GM12891 (cell line): ENCODE measurements at places on chromosomes 11 and 22.
A peak's percentile ranks its signal among the peaks of the same experiment; 100 is the strongest.

DNA sequence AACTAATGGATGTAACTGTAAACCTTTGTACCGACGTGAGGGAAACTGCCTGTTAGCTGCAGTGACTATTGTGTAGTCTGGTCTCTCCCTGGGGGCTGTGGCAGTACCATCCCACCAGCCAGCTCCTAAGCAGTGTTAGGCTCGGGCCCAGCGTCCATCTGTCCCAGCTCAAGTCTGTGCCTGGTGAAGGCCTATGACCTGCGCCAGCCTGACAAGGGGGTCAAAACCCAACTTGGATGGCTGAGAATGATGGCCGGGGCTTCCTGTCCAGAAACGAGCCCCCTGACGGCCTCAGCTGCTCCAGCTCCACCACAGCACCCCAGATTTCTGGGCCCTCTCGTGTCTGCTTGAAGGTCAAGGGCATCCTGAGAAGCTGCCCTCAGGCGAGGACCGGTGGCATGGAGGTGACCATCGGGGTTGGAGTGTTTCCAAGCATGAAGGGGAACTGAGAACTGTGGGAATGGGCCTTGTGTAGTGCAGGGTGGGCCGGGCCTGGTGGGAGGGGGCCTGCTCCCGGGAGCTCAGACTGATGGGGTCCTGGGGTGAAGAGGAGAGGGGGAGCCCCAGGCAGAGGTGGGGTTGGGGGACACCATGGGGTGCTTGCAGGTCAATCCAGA lies 14.3 kb upstream of the SPI1 start:
- DNase-seq = no peak

- peak; percentile 37 for DNase-seq
Observed at GRCh38 chr11:118820412-118821357, 29.7 kb upstream of the DDX6 start.

- no peak for DNase-seq
Observed at GRCh38 chr11:48034926-48035871, 54.8 kb downstream of the PTPRJ start.

GRCh38 chr22:37926771-37927636 lies 20.9 kb downstream of the MICALL1 start:
- DNase-seq = no peak

- DNase-seq = no peak
Observed at GRCh38 chr11:8826901-8827560, 84.0 kb upstream of the AKIP1 start.

- no peak for DNase-seq
Observed at GRCh38 chr11:35168671-35169070, 29.7 kb downstream of the CD44 start.

DNA sequence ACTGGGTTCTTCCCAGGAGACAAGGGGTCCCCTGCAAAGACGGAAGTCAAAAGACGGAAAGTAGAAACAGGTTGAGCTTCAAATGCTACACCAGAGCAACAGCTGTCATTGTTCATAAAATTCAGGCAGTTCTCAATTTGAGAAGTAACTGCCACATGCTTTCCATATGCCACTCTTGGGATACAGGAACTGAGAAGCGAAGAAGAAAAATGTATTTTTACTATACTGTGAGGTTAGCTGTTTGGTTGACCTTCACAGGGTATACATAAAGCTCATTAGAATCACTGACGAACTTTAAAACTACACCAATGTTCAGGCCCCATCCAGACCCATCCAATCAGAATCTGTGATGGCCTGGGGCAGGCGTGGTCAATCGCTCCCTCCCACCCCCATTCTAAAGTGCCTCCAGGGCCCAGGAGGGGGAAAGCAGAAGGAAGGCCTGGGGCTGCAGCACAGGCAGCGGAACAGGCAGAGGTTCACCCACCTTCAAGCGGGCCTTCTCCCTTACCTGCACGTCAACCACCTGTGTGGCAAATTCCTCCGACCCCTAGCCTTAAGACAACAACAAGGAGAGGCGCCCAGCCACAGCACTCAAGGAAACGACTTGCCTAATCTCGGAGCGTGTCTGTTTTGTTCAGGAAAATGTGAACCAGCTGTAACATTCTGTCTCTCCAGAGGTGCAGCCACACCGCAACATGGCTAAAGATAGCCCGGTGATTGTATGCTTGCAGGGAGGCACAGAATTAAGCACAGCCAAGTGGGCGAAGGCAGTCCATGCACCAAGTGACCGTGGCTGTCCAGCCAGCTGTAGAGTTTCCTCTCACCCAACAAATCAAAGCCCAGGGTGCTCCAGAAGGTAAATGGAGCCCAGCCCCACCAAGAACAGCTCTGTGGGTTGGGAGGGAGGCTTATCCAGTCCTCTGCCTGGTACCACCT lies 82.6 kb downstream of the MICAL3 start:
- DNase-seq = no peak

GRCh38 chr11:60699936-60700335 lies 524 bp downstream of the MS4A8 start:
- DNase-seq = no peak

DNA sequence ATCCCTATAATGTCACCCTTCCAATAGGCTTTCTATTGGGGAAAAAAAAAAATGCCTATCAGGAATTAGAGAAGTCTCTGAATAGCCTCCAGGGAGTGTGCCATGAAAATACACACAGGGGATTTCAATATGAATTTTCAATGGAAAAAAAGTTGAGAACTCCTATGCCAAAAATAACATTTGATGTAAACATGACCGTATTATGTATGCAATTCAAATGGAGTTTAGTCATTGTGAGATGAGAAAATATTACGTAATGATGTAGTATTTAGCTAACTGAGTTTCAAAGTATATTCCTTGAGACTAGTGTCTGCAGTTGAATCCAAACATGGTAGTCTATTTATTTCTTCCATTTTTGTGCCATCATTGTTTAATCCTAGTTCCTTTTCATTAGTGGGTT lies 182.3 kb downstream of the BLID start:
- DNase-seq = no peak

DNA sequence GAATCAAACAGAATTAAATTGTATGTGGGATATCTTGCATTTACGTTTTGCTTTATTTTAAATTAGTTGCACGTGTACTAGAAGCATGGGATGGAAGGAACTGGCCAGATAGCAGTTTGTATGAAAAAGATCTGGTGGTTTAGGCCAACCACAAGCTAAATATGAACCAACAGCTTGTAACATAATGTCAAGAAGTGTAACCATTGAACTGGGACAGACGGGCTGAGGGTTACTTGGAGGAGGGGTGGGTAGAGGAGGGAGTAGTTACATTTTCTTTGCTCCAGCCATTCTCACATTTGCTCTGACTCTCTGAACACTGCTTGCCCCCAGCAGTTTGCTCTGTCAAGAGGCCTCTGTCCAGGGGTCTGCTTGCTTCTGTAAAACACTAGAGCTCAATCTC lies 31.7 kb upstream of the CXCR5 start:
- peak; percentile 48 for DNase-seq

DNA sequence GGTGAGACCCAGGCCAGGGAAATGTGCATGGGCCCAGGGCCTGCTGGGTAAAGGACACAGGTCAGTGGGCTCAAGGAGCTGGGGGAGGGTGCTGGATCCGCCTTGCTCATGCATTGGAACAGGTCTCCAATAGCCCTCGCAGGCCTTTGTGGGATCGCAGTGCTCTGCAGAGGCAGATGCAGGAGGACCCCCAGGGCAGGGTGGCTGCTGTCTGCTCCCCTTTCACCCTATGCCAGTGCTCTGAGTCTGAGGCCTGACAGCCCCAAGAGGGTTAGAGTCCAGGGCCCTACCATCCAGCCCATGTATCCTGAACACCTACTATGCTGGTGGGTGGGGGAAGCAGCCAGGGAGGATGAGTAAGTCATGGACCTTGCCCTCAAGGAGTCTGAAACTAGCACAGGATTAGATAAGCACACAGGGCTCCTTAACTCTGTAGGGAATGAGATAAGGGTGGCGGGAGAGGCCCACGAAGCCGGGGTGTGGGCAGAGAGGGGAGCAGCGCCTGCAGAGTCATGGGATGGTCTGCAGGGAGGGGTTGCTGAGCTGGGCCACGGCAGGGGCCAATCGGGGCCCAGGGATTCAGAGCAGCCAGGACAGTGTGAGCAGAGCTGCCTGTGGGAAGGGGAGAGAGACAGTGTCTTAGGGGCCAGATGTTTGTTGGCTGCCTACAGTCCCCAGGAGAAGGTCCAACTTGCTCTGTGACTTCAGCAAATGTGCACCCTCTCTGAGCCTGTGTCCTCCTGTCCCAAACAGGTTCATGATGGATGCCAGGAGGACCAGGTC lies 10.5 kb upstream of the EHD1 start:
- no peak for DNase-seq

DNA sequence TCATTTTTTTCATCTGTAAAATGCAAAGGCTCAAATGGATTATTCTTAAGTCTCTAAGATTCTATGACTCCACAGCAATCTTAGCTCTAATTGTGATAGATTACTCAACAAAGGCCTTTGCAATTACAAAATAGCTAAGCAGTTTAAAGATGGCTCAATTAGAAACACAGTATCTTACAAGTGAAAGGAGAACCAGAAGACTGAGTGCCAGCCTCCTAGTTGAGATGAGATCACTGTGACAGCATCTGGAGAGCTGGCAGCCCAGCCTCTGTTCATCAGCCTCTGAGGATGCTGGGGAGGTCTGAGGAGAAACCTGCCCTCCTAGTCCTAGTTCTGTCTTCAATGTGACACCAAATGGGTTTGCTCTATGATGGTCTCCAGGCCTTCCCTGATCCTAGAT lies 158.4 kb upstream of the NARS2 start:
- no peak for DNase-seq

- no peak for DNase-seq
Observed at GRCh38 chr22:38719196-38719595, 13.5 kb downstream of the GTPBP1 start.

GRCh38 chr22:49825944-49826602 lies 1.6 kb downstream of the BRD1 start:
- no peak for DNase-seq

- no peak for DNase-seq
Observed at GRCh38 chr11:111730871-111731591, 35.2 kb downstream of the PPP2R1B start.

GRCh38 chr11:67381244-67381972 lies 8.0 kb upstream of the CLCF1 start:
- no peak for DNase-seq

DNA sequence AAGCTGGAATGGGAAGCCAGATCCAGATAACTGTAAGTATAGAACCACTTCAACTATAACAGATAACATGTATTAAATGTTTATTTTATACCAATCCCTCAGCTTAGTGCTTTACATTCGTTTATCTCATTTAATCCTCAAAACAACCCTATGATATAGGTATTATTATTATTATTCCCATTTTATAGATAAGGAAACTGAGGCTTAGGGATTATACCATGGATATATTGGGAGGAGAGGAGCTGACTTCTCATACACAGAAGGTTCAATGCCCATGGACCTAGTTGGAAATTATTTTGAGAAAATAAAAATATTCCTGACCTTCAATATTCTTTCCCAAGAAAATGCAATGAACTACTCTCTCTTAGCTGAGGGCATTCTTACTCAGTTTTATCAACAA lies 140.4 kb upstream of the C11orf58 start:
- no peak for DNase-seq

DNA sequence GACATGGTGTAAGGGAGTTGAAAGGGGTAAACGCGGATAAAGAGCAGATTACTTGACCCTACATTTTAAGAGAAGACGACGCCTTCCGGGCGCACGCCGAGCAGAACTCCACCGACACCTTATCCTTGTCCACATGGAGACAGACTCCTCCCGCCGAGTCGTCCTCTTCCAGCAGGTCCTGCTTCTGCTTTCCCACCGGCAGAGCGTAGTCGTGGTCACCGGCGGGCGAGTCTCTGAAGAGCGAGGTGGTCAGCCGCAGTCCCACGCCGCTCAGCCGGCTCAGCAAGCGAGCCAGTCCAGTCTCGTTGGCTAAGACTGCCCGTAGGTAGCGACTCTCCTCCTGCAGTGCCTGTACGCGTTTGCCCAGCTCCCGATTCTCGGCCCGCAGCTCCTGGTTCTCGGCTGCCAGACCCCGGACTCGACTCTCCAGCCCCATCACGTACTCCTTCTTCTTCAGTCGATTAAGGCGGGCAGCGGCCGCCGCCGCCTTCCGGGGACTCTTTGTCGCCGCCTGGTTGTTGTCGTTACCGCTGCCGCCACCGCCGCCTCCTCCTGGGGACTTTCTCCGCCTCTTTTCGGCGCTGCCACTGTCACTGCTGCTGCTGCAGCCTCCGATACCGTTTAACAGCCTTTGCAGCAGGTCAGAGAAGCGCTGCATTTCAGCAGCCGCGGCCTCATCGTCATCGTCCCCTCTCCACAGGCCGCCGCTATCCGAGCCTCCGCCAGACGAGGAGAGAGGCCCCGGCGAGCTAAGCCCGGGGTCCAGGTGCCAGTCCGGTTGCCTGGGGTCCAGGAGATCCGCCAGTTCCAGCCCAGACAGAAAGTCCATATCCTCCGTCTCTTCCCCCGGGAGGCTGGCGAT lies 945 bp downstream of the CREBZF start:
- peak; percentile 59 for DNase-seq

- no peak for DNase-seq
Observed at GRCh38 chr11:44248109-44248508, 61.8 kb downstream of the ALX4 start.

GRCh38 chr11:1339066-1339675 lies 29.7 kb upstream of the TOLLIP start:
- DNase-seq = no peak

DNA sequence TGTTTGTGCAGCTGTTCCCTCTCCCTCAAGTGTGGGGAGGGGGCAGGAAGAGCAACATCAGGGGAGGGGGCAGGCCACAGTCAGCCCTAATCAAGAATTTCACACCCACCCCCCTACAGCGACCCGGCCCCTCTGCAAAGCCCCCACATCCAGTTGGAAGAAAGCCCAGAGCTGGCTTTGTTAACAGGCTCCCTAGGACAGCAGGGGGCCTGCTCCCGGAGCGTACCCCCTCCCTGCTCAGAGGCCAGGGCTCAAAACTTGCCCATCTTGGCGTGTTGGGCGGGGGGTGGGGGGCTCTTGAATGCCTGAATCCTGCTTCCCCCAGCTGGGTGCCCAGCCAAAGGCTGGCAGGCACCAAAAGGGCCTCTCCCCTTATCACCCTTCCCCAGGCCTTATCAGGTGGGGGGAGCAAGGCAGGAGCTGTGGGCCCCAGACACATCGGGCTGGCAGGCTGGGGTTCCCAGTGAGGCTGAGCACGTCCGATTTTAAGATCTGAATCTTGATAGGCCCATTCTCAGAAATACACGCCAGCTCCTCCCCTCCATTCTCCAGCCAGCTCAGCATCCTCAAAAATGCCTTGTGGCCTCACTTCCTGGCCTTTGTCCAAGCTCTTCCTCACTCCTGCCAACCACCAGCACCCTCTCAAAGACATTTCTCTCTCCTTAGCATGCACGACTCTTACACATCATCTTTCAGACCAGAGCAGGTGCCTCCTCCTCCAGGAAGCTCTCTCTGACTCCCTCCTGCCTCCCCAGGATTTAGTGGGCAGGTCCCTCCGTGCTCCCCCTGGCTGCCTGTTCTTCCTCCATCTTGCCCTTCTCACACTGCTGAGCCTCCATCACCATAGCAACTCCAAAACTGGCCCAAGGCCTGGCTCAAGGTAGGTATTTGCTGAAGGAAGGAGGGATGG lies 384.8 kb downstream of the MN1 start:
- no peak for DNase-seq

DNA sequence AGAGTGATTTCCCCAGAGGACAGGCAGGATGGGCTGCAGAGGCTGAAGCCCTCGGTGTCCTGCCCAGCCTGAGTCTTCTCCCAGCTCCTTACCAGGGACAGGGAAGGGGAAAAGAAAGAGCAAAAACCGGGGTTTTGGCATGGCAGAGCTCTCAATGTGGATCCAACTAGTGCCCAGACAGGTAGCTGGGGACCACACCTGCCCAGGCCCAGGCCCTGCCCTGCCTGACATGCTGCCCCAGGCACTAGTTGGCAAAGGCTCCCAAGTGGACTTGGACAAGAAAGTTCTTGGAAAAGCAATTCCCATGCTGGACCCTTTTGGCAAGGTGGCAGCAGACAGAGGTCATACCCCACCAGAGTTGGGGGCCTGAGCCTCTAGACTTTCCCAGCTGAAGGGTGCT lies 31.1 kb downstream of the NECTIN1 start:
- DNase-seq = no peak
